ENCODE measurements at places on chromosomes 4 and X.
A peak's percentile ranks its signal among the peaks of the same experiment; 100 is the strongest.

DNA sequence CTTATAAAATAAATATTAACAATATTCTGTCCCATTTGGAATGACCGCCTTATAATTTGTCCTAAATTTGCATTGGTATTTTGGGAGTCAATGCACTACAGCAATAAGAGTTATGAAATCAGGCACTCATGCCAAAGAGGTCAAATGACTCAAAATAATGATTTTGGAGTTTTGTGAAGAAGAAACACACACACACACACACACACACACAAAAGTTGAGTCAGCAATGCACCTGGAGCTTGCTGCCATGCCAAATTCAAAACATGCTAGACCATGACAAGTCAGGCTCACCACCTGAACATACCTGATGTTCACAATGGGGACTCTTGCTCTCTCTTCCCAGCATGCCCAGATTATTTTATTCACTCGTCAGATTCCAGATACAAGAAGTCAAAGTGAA, 56.7 kb downstream of the PROM1 start:
- no peak for DNase-seq

- DNase-seq = no peak
Observed at GRCh38 chr4:2982012-2982411, 18.6 kb downstream of the GRK4 start.

DNA sequence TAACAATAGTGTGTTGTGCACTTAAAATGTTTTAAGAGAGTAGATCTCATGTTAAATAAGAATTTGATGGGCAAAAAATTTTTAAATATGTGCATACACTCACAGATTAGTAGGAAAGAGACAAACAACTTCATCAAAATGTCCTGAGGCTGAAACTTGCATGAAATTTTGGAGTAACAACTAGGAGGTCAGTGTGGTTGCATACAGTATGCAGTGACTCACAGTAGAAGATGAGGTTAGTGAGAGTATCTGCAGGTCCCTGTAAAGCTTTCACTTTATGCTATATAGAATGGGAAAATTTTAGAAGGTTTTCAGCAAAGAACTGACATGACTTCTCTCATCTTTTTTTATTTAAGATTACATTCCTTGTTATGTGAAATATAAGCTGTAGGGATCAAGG, 453.1 kb upstream of the KLHL4 start:
- no peak for DNase-seq

DNA sequence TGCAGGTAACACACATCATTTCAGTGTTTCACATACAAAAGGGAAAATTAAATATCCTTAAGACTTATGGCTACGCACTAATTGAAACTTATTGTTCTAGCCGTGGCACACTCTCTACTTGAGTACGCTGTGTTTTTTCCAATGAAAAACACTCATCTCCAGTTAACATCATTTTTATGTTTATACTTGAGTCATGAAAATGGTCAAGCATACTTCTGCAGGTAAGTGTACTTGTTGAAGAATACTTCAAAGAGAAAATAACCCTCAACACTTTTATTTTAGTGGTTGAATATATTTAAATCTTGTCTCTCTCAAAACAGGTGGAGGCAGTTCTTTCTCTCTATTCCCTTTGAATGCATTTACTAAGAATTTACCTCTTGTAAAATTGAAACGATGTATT, 538.7 kb upstream of the PCDH7 start:
- no peak for DNase-seq

DNA sequence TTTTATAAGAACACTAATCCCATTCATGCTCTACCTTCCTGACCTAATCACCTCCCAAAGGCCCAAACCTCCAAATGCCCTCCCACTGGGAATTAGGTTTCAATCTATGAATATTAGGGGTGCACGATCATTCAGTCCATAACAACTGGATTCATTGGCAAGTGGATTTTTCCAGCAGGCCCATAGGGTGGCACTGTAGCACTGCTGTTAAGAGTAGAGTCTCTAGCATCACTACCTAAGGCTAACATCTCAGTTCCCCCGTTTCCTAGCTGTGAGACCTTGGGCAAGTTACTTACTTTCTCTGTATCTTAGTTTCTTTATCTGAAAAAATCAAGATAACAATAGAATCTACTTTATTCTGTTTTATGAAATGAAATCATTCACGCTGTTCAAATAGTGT, 315.8 kb downstream of the STIM2 start:
- DNase-seq = peak; percentile 18

GRCh38 chr4:46979726-46980125, 13.7 kb downstream of the GABRA4 start:
- DNase-seq = no peak

- DNase-seq = no peak
Observed at GRCh38 chr4:71711985-71712348, 71.9 kb downstream of the GC start.

DNA sequence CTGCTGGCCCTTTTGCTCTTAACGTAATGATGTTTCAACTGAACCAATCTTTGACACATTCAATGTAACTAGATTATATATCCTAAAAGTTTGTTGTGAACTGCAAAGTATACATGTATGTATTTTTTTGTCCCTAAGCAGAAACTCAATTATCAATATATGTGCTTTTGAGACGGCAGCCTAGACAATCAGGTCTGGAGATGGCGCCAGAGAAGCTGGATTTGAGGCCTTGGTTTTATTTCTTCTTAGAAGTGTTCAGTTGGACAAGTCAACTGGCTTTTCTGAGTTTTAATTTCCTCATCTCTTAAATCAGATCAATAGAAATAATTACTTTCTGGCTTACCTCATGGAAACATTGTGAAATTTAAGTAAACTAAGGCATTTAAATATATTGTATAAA, 62.5 kb downstream of the DCAF8L1 start:
- no peak for DNase-seq

- DNase-seq = peak; percentile 72
Observed at GRCh38 chrX:68429216-68429615, 4.1 kb downstream of the OPHN1 start.

GRCh38 chr4:102779204-102779603, 18.4 kb upstream of the MANBA start:
- DNase-seq = no peak

DNA sequence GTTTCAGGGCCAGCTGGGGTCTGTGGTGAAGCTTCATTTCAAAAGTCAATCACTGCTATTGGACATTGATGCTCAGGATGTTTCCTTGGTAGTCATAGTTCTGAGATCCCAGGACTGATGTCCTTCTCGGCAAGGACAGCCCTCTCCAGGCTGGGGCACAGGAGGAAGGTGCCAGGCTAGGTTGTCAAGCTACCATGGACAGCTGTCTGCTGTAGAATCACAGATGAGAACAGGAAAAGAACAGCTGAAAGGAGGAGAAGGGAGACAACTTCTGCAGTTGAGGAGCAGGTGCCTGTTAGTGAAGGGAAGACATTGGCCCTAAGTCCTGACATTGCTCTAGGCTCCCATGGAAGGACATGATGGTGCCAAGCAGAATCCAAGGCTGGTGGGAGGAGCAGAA, 58.0 kb downstream of the XAGE2 start:
- no peak for DNase-seq

Data from HFFc6 (cell line).